CD4-positive, alpha-beta T cell treated with Interleukin-4 for 4 hours (primary cell): ENCODE measurements at places on chromosomes 12 and 14.

- no peak for DNase-seq
Measured at GRCh38 chr14:37087520-37087919, 84.9 kb downstream of the SLC25A21 start.

- DNase-seq = no peak
Measured at GRCh38 chr12:66496595-66496994, 182.3 kb downstream of the GRIP1 start.

DNA sequence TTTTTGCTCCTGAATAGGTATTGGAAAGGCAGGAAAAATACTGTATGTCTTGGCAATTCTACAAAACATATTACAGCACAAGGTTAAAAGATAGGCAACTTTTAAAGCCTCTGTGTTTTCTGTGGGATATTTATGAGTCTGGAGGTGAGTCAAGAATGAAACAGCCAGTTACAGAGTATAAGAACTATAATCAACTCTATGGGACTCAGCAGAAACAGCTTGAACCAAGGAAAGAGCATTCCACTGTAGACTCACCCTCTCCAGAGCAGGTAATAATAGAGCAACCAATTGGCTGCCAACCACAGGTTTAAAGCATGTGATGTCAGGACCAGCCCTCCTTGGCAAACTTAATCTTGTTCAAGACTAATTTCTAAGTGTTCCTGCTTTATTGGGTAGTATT, 100.5 kb upstream of the MDM1 start:
- no peak for DNase-seq

GRCh38 chr12:100437038-100437841, 36.4 kb upstream of the NR1H4 start:
- DNase-seq = no peak

GRCh38 chr12:48021485-48022179, 17.4 kb upstream of the COL2A1 start:
- DNase-seq = no peak

GRCh38 chr14:50594577-50595316, 34.8 kb downstream of the ATL1 start:
- no peak for DNase-seq

- peak; percentile 47 for DNase-seq
Measured at GRCh38 chr12:51217133-51217967, 512 bp downstream of the POU6F1 start.

- no peak for DNase-seq
Measured at GRCh38 chr12:47458279-47458678, 247.6 kb downstream of the RPAP3 start.

GRCh38 chr12:57479376-57480115, at the start of gene ARHGAP9:
TSS of gene ARHGAP9 (minus strand) at chr12:57479866. CDS start at chr12:57479406, 460 bp downstream.
- peak; percentile 86 for DNase-seq

DNA sequence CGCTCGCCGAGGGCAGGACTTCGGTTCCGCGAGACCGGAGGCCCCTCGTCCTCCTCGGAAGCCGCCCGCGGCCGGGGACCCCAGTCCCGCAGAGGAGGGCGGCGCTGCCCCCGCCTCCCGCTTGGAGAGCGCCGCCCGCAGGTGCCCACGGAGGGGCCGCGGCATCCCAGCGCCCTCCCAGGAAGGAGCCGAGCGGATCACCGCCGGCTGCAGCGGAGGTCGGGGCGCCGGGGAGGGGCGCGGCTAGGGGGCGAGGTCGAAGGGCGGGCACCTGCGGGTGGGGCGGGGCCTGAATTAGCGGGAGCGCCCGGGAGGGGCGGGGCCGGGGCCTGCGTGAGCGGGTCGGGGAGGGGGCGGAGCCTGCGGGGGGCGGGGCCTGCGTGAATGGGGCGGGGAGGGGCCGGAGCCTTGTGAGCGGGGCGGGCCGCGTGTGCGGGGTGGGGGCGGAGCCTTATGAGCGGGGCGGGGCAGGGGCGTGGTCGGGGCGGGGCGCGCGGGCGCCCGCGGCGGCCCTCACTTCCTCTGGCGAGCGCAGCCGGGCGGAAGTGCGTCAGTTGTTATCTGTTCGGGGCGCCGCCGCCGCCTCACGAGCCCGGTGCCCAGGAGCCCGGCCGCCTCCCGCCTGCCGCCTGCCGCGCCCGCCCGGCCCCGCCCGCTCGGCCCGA, at the start of gene FBRSL1:
Gene FBRSL1, plus strand, starts transcription at position 550 of the 665 bp plus-strand sequence.
- peak; percentile 89 for DNase-seq

GRCh38 chr12:71160585-71160984, 2.8 kb upstream of the TSPAN8 start:
- no peak for DNase-seq

DNA sequence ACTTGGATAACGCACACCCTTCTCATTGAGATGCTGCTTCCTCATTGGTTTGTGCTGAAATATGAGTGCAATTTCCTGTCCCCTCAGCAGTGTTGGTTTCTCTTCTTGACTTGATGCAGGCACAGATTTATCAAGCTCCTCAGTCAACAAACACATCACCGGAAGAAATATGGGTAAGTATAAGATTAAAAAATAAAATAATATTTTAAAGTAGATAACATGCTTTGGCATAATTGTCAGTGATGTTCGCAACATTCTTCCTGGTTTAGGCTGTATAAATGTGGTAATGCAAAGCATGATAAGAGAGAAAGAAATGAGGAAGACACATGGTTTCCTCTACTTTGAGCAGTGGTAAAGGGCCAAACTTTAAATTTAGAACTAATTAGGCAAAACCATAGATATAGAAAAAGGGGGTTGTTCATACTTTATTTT, at the start of gene GPR65:
Gene GPR65, plus strand, starts transcription at position 86 of the 432 bp plus-strand sequence. CDS start 5,713 bp downstream, outside the sequence.
- DNase-seq = peak; percentile 78

- no peak for DNase-seq
Measured at GRCh38 chr12:91937706-91938105, 207.9 kb downstream of the BTG1 start.

- no peak for DNase-seq
Measured at GRCh38 chr12:15763328-15763727, 25.9 kb downstream of the EPS8 start.

- DNase-seq = no peak
Measured at GRCh38 chr14:74648601-74649000, 36.6 kb upstream of the LTBP2 start.

- no peak for DNase-seq
Measured at GRCh38 chr12:16303939-16304338, 26.5 kb upstream of the SLC15A5 start.

- DNase-seq = peak; percentile 75
Measured at GRCh38 chr12:104720339-104721038, 237.6 kb downstream of the SLC41A2 start.

GRCh38 chr12:25808604-25809003, 149.9 kb upstream of the RASSF8 start:
- no peak for DNase-seq

GRCh38 chr12:105253866-105254513, 18.0 kb upstream of the APPL2 start:
- DNase-seq = no peak

DNA sequence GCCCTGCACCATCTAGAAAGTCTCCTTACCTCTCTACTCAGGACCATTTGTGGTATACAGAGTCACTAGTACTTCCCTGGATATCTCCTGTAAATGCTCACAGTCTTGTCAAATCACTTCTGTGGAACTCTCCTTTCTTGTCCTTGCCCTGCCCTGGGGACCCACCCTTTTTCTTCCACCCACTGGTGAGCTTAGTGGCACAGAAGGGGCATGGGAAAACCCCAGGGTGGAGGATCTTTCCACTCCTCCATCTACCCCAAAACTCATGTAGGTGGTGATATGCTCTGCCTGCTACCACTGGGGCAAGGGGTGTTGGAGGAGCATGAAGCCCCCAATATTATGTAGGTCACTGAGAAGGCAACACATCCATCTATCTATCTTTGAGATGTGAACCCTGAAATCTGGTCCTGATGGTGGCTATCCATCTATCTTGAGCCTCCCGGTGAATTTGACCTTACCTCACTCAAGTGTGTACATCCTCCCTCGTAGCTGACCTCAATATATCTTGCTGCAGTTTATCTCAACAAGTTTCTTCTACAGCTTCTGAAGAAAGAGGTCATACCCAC, 943 bp downstream of the TESPA1 start:
- peak; percentile 77 for DNase-seq

- DNase-seq = no peak
Measured at GRCh38 chr12:82950356-82950755, 263.6 kb downstream of the TMTC2 start.

DNA sequence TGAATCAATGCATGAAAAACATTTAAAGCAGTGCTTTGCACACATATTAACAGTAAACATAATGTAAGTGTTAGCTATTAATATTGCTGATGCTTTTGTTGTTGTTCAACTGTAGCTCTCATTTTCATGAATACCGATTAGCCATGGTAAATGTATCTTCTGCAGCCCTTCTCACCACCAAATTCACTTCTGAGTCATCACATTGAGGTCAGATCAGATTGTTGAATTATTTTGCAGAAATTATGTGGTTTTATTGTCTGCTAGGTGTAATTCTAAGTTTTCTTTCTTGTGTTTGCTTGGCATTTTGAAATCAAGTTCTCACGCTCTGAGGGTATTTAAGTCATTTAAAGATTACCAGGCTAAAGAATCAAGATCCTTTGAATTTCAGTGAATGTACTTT, 74.6 kb downstream of the AKAP6 start:
- DNase-seq = no peak

DNA sequence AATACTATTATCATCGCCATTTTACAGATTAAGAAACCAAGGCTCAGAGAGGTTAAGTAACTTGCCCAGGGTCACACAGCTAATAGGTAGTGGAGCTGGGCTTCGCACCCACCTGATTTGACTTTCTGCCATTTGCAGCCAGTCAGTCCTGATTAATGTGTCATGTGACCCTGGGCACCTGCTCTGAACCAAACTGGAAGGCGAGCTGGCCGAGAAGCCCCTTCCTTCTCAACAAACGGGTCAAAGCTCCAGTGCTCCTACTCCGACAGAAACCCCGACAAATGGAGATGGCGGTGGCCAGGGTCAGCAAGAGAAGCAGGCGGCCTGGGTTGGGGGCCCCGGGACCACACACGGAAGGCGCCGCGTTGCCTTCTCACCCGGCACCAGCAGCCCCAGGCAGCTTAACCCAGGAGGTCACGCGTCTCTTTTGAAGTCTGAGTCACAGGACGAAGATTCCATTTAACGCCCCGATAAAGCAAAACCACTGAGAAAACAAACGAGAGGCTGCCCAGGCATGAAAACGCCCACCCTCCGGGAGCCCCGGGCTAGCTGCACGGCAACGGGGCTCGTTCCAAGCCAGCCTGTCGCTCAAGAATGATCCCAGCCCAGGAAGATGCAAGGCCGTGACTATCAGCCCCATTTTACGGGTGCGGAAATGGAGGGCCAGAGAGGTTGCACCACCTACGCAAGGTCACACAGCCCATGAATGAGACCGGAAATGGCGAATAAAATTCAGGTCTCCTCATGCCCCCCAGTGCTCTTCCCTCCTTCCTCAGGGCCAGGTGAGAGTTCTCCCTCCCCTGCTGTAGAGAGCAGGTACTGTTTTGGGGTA, 124.8 kb downstream of the SCARB1 start:
- DNase-seq = no peak

- no peak for DNase-seq
Measured at GRCh38 chr14:78088916-78089315, 81.3 kb upstream of the NRXN3 start.

DNA sequence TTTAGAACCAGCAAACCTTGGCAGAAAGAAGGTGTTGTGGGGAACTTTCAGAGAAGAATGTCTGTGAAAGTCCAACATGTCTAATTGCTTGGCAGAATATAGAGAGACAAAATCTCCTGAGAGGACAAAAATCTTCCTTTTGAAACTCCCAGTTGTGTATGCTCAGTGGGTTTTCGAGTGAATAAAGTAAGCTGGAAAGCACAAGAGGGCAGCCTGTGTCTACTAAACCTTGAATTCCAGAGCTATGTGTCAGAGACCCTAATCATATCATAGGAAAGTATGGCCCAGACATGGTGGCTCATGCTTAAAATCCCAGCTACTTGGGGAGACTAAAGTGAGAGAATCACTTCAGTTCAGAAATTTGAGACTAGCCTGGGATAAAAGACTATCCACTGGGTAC, 661.2 kb downstream of the SLC16A7 start:
- no peak for DNase-seq

DNA sequence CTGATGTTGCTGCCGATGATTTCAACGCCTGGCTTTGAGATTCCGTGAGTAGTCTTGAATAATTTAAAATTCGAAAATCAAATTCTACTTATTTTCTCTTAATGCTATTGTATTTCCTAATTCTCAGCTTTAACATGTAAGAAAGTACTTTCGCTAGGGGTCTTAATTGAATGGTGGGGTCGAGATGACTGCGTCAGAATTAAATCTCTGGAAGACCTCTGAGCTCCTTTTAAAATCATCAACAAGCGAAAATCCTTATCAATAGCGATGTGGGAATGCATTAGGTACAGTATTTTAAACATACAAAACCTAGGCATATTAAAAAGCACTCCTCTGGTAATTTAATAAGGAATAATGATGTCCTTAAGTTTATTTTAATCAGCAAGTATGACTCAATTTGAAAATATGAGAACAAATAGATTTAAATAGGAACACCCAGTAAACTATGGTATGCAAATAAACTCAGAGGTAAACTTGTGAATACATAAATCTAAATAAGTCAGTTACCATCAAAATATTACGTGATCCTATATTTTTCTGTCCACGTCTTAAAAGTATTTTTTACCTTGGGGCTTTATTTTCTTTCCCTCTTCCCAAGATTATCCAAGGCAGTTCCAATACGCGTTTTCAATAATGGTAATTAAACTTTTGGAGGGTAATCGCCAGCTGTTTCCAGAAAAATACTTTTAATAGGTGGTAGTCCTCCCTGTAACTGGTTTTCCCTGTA, 1.4 kb downstream of the FOXA1 start:
- no peak for DNase-seq
